ENCODE measurements at places on chromosomes 4 and X. TPM values are rescaled to one million over a fixed set of nuclear protein-coding genes. Genes with fewer than 3 reads are reported as not detected.
A peak's percentile ranks its signal among the peaks of the same experiment; 100 is the strongest.

Gene ACE2
- total RNA-seq: 0.24 TPM

Gene SPANXN4
- not detected for total RNA-seq

Gene GSX2
- total RNA-seq: 14.0 TPM

Gene TCP11X2
- not detected for total RNA-seq

Gene CT55
- 6.5 TPM for total RNA-seq

Gene VEGFC
- total RNA-seq: 5.8 TPM

Gene SLC4A4
- 4.3 TPM for total RNA-seq

Gene ZXDA
- 10.1 TPM for total RNA-seq

Gene NLGN3
- total RNA-seq: 6.7 TPM

GRCh38 chr4:37422102-37422501 lies 177.6 kb downstream of the NWD2 start:
- DNase-seq: no peak

- no peak for DNase-seq
Observed at GRCh38 chr4:155173371-155173770, 35.1 kb upstream of the NPY2R start.

GRCh38 chr4:22901631-22902030 lies 208.9 kb downstream of the GBA3 start:
- DNase-seq: no peak

DNA sequence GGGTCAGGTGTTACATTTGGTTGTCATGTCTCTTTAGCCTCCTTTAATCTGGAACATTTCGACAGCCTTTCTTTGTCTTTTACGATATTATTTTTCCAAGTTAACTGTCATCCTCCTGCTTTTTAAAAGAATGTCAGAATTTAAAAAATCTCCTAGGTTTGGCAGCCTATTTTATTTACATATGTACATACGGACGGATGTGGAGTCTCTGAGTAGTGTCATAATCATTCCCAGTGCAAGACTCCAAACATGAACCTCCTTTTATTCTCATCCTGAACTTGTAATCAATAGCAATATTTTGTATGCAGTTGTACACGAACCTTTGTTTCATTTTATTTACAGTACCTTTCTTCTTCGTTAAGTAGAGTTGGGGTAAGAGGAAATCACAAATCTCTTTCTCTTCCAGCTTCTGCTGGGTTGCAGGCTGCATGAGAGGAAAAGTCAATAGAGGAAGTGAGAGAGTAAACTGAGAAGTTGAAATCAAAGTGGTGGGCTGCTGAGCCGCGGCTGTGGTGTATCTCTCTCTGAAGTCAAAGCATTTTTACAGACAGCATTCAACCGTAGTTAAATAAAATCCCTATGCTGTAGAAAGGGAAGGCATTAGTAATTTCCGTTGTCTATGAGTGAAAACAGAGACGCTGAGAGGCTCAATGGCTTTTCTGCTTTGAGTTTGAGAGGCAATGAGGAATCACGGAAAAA lies 53.9 kb upstream of the RPS6KA3 start:
- DNase-seq: peak; percentile 69

GRCh38 chr4:92045718-92046117 lies 258.0 kb upstream of the GRID2 start:
- DNase-seq: no peak

DNA sequence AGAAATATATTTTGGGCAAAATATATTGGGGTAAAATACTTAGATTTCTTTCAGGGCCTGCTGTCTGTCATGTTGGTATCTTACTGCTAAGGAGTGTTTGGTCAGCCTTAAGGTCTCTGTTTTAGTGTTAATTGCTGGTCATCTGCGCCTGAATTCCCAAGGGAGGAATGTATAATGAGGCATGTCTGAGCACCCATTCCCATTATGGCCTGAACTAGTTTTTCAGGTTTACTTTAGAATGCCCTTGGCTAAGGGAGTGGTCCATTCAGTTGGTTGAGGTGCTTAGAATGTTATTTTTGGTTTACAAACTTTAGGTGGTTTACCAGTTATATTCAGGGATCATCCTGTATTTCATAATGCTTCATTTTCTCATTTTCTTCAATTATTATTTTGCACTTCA lies 125.9 kb downstream of the CFAP299 start:
- no peak for DNase-seq

DNA sequence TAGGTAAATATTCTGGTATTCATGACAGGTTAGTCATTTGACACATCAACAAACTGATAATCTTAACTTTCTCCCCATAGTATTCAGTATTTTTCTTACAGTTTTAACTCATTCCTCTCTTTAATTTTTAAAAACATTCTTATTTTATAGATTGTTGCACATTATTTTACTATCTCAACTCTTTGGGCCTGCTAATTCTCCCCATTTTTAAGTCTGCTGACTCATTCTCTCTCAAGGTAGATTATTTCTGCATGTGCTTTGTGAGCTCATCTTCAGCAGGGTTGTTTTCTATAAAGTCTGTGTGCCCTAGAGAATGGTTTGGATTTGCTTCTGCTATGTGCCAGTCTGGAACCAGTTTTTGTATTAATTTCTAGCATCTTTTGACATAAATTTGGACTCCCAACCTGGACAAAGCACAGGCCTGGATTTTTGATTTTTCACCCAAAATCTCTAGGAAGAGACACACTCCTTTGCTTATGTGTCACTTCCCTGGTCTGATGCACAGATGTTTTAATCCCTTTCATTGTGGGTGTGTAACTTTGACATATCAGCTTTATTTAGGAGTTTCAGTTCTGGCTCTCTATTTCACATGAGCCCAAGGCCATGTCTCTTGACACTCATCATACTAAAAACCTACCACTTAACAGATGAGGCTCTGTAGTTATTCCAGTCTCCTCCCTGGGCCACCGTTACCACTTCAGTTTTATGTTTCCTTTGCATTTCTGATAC lies 194.3 kb upstream of the PGRMC2 start:
- DNase-seq: no peak

- DNase-seq: no peak
Observed at GRCh38 chr4:40500781-40501180, 128.9 kb downstream of the RBM47 start.

GRCh38 chr4:103422467-103423219 lies 224.5 kb upstream of the CENPE start:
- DNase-seq: no peak

GRCh38 chr4:19927381-19927780 lies 324.3 kb upstream of the SLIT2 start:
- DNase-seq: peak; percentile 78

- no peak for DNase-seq
Observed at GRCh38 chrX:10622197-10622596, 1.8 kb upstream of the MID1 start.

GRCh38 chr4:84887824-84888223 lies 78.7 kb downstream of the WDFY3 start:
- no peak for DNase-seq

Measured in umbilical cord (tissue), 2 donors.